ENCODE measurements at places on chromosomes 7 and 10.

GRCh38 chr10:67669978-67670377, 26.0 kb downstream of the CTNNA3 start:
- DNase-seq, result no peak

DNA sequence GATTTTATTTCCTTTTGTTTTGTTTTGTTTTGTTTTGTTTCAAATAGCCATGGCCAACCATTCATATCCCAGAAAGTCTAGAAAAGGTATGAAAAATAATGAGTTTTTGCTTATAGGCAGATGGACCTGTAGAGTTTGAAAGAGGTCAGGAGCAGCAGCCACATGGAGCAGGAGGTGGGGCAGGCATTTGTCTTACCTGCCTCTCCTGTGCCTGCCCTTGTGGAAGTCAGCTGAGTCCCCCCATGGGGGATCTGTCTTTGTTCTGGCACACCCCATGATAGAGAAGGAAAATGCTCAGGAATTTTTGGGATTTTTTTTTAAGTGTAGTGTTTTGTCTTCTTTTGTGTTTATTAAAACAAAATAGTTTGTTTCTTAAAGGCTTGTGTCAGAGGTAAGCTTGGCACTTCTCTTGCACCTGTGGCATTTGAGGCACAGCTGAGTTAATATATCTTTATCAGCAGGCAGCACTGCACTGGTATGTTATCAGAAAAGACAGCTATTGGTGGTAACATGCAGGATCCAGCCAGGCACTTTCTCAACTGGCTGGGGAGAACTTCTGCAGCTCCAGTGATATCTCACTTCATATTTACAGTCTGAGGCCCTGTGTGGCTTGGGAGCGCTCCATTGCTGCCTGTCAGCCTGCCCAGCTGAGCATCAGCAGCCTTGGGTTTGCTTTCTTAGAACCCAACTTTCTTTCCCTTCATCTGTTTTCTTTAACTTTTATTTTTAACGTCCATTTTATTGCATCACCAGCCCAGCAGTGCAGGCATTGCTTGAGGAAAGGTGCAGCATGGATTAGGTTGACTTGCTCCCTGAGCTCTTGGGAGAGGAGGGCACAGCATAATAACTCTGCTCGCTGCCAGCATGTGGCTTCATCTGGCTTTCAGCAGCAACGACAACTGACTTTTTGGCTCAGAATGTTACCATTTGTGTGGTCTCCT, 44.4 kb downstream of the LRRC4 start:
- no peak for DNase-seq

DNA sequence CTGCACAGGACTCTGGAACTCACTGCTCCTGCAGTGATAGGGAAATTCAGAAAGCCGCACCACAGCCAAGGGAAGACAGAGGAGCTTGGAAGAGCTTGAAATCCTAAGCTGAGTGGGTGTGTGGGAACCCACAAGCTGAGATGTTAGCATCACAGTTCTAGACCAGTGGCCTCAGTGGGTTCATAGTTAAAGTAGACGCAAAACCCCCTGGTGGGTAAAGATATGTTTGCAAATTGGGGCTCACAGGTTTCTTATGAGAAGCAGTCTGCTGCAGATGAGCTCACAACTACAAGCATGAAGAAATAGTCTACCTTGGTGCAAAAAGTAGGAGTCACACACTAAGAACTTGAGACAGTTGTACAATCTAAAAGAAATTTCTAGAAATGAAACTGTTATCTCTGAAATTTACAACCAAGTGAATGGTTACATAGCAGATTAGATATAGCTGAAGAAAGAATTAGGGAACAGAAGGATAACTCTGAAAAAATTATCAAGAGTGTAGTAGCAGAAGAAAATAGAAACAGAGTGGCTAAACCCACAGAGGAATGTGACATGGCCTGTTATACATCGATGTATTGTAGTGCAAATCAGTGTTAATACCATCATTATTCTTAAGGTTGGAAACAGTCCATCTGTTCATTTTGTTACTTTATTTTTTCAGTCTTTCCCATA, 77.2 kb downstream of the DYNC2I1 start:
- no peak for DNase-seq

GRCh38 chr7:139471740-139472353, 11.6 kb downstream of the KLRG2 start:
- no peak for DNase-seq

GRCh38 chr7:18693816-18694215, 198.3 kb downstream of the HDAC9 start:
- DNase-seq, result no peak

DNA sequence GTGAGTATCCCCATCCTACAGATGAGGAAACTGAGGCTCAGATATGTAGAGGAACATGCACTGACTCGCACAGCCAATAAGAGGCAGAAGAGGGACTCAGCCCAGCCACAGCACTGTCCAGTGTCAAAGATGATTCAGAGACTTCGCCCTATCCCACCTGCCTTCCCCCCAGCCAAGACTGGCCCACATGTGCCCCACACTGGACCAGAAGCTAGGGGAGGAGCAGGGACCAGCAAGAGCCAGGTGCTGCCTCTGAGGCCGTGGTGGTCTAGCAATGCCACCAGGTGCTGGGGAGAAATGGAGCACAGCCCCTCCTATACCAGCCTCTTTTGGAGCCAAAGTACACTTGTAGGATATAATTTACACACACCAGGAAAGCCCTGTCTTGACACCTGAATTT, 22.3 kb downstream of the GRID1 start:
- DNase-seq, result no peak

DNA sequence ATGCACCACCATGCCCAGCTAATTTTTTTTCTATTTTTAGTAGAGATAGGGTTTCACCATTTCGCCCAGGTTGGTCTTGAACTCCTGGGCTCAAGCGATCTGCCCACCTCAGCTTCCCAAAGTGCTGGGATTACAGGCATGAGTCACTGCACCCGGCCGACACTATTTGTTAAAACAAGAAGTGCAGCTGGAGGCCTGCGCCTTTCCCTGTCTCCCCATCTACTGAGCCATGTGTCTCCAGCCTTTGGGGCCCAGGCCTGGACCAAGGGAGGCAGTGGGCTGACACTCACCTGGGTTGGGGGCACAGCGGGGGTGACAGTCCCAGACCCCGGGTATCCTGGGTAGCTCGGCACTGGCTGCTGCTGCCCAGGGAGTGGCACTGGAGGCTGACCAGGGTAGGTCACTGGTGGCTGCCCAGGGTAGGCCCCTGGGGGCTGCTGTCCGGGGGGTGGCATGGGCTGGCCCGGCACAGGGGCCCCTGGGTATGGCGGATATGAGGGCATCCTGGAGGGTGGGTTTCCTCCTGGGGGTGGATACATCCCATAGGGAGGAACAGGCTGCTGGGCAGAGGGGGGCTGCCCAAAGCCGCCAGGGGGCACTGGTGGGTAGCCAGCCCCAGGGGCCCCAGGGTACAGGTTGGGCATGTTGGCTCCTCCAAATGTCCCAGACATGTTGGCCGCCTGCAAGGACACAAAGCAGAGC, 36.3 kb downstream of the PLAC9 start:
- DNase-seq, result no peak

GRCh38 chr10:69333205-69333604, 54.9 kb downstream of the HK1 start:
- DNase-seq, result no peak

DNA sequence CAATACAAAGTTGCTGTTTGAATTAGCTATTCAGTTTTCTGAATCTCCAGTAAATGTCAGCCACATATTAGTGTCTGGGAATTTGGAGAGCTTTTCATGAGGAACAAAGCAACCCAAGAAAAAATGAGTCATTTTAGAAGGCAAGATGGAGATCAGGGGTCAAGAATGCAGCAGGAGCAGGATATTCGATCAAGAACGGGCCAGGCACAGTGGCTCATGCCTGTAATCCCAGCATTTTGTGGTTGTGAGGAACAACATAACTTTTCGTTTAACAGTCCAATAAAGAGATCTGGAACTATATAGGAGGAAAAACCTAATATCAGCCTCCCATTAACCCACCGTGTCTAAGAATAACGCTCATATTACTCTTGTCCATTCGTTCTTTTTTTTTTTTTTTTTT, 600.5 kb downstream of the MAGI2 start:
- DNase-seq, result peak; percentile 7

- DNase-seq, result no peak
Measured at GRCh38 chr10:82883603-82884002, 1008.6 kb downstream of the NRG3 start.

DNA sequence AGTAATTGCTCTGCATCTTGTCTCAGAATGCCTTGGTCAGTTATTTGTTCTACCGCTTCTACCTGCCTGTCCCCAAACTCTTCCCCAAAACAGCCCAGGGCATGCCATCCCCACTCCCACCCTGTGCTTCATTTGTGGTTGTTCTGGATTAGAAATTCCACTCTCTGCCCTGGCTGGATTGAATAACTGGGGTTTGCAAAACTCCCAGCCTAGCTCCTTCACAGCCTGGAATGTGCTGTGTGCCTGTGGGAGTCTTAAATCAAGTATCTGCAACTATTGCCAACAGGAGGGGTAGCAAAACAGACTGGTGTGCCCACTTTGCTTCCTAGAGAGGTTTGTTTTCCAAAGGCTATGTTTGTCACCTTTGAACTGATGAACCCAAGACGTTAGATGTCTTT, 24.2 kb downstream of the TSPAN15 start:
- no peak for DNase-seq

- no peak for DNase-seq
Measured at GRCh38 chr10:75776738-75777504, 345.5 kb downstream of the LRMDA start.

GRCh38 chr7:110804501-110804900, 286.4 kb upstream of the LRRN3 start:
- DNase-seq, result no peak

- peak; percentile 30 for DNase-seq
Measured at GRCh38 chr10:57579926-57580325, 687.8 kb downstream of the IPMK start.

GRCh38 chr7:121329191-121330052, 622 bp downstream of the WNT16 start:
- peak; percentile 61 for DNase-seq

DNA sequence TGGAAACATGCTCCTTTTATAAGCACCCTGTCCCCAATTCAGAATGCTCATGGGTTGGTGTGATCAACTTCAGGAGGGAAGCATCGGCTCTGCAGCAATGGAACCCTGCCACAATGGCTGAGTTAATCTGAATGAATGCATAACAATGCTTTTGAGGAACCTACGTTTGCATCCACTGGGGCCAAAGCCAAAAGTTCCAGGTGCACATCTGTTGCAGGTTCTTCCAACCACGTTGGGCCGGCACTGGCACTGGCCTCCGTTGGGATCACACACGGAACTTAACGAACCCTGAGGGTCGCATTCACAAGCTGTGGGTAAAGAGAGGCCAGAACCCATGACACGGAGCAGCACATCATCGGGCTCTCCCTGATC, 43.4 kb downstream of the LAMB1 start:
- no peak for DNase-seq

DNA sequence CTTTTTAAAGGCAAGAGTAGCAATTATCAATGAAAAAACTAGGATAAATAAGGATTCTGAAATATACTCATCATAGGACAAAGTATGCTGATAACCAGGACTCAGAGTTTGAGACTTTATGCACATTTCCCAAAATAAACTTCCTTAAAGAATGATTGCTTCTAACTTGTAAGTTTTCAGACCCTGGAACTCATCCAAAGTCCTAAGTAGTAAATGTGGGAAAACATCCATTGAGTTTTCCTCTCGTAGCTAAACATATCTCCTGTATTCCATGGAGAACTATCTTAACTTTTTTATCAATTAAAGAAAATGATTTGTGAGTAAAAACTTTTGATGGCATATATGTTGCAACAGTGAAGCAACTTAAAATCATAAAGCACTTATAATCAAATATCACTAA, 285.2 kb upstream of the KLF6 start:
- DNase-seq, result no peak

DNA sequence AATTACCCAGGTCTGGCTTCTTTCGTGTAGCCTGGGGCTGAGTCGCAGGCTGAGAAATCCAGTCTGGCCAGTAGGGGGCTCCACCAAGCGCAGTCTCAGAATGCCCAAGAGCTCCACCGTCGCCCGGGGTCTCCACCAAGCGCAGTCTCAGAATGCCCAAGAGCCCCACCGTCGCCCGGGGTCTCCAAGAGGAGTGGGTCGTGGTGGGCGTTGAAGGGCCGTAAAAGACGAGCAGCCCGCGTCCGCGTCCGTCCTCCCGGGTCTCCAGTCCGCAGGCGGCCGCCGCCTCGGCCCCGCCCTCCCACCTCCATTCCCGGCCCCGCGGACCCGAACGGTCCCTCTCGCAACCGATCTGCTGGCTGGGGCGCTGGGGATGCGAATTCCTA, 892 bp upstream of the ZYX start:
- peak; percentile 95 for DNase-seq

GRCh38 chr10:48759113-48759901, 74.6 kb downstream of the WDFY4 start:
- DNase-seq, result no peak

DNA sequence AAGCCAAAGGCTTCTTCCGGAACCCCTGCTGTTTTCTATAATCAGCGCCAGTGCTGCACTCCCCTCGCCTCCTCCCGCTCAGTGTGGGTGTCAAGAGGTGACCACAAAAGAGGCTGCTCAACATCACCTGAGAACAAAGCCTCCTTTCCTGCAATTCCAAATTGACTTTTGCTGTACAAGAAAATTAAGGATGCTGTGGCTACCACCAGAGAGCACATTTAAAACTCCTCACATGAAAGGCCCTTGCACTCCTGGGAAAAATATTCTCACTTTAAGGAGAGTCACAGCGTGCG, 96.4 kb downstream of the HIPK2 start:
- DNase-seq, result no peak

Measured in foreskin fibroblast (primary cell).